ENCODE measurements at places on chromosomes 6 and 20.

DNA sequence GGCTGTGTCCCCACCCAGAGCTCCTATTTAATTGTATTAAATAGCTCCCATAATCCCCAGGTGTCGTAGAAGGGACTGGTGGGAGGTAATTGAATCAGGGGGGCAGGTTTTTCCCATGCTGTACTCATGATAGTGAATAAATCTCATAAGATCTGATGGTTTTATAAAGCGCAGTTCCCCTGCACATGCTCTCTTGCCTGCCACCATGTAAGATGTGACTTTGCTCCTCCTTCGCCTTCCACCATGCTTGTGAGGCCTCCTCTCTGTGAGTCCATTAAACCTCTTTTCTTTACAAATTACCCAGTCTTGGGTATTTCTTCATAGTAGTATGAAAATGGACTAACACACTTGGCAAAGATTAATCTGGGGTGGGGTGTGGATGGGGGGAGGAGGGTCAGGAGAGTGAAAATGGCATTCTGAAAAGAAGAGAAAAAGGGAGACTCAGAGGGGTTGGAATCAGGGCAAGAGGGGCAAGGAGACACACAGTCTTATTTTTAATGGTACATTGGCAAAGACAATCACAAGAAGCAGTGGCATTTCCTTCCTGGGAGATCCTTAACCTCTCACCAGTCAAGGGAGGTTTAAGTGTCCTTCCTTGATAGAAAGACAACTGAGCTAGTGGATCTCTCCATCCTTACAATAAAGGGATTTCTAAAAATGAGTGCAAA is 37.5 kb upstream of the NOX3 start:
- DNase-seq = no peak

- DNase-seq = no peak
Observed at GRCh38 chr20:62197801-62198200, 15.0 kb downstream of the MTG2 start.

- DNase-seq = no peak
Observed at GRCh38 chr6:143260857-143261256, 189.6 kb downstream of the ADAT2 start.

GRCh38 chr20:19858466-19859371 is 100.7 kb downstream of the RIN2 start:
- DNase-seq = no peak

DNA sequence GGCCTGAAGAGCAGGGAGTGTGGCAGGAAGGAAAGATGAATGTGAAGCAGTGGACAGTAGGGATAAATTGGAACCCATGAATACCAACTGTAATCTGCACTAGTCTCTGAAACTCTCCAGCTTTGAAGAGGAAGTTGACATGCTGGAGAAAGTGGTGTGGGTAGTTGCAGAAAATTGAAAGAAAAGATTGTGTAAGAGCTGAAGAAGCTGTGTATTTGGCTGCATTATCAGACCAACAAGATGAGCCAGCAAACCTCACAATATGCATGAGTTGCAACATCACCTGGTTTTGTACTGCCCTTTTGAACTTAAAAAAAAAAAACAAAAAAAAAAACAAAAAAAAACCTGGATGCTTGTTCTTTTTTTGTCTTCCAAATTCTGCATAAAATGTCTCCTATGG is 921.9 kb upstream of the EYS start:
- no peak for DNase-seq

- DNase-seq = no peak
Observed at GRCh38 chr20:4798010-4798409, 76.3 kb downstream of the PRND start.

DNA sequence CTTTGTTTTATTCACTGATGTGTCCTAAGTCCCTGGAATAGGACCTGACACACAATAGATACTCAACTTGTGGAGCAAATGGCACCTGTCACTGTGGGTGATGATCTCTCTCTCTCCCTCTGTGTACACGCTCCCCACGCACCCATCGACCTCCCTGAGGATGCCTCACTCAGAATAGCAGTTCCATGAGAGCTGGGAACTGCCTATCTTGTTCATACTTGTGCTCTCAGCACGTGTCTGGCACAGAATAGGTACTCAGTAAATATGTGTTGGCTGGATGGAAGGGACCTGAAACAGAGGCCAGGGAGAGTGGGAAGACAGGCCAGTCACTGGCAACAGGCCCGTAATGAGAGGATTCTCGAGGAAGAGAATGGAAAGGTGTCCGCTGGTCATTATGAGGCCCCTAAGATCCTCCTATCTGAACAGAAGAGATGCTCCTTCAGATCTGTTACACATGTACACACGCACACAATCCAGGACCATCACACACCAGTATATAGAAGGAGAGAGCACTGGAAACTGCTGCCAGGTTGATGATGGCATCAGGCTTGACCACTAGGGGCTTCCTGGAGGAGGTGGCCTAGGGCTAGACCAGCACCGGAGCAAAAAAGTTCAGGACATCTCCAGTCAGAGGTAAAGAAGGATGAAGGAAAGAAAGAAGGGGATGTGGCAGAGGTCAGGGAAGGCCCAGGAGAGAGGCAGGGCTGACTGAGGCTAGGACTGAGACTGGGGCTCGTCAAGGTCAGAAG is 30.9 kb downstream of the VEGFA start:
- DNase-seq = no peak

DNA sequence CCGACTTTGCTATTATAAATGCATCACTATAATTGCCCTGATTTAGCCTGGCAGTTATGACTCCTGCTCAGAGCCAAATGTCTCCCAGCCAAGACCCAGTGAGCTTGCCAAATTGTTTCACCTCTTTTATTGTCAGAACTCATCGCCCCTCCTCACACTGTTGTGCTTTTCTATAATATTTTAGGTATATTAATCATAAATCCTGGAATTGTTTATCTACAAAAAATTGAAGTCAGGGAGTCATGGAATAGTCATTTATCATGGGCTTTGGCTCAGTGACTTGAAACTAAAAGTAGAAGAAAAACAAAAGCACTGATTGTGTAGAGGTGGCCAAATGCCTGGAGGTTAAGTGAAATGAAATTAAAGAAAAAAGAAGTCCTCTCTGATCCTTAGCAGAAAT is 85.6 kb downstream of the PFDN4 start:
- no peak for DNase-seq

DNA sequence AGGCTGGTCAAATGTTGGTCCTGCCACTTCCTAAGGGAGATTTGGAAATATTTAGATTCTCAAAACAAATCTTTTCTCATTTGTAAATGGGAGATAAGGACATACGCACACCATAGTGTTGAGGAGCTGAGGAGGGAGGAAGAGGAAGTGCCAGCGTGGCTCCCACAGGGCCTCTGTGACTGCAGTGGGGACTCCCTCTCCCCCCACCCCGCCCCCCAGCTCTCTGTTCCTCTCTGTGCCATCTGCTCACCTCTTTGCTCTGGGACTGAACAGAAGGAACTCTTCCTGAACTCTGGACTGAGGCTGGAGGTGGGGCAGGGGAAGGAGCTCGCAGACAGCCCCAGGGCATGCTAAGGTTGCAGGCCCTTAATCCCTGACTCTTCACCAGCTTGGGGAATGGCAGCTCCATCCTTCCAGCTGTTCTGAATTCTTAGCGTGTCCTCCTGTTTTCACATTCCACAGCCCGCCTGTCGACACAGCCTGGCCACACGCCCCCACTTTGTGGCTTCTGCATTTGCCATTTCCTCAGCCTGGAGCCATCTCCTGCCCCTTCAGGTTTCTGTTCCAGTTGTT is 11.4 kb downstream of the DDX27 start:
- peak; percentile 45 for DNase-seq

- DNase-seq = no peak
Observed at GRCh38 chr20:60249436-60249835, 291.2 kb downstream of the CDH26 start.

GRCh38 chr20:1949347-1950100 is 44.3 kb downstream of the PDYN start:
- DNase-seq = no peak

DNA sequence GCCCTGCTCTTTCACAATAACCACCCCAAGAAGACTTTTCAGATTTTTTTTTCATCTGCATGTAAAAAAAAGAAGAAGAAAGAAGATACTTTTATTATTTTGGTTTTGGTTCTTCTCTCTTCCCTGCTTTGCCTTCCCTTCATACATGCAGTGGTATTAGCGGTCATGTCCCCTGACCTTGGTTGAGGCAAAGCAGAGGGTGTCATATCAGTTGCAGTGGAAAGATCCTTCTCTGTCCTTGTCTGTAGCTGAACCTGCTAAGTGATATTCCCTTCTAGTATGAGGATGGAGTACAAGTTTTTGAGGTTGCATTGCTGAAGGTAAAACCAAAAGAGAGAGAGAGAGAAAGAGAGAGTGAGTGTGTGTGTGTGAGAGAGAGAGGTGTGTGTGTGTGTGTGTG is 345.7 kb downstream of the UTRN start:
- DNase-seq = no peak

DNA sequence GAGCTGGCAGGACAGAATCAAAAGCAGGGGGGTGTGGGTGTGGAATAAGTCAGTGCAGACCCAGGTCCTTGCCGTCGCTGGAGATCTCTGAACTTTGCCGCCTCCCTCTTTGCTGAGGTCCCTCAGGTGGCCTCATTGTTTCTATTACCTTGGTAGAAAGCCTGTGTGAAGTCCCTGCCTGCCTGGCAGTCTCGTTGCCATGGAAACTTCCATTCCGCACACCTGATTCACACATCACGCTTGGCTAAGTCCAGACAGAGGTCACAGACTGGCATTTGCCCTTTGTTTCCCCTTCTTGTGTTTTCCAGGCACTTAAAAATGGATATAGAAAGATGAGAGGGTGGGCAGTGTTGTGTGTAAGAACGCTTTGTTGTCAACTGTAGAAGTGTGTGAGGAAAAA is 260.6 kb downstream of the PRL start:
- DNase-seq = peak; percentile 14

DNA sequence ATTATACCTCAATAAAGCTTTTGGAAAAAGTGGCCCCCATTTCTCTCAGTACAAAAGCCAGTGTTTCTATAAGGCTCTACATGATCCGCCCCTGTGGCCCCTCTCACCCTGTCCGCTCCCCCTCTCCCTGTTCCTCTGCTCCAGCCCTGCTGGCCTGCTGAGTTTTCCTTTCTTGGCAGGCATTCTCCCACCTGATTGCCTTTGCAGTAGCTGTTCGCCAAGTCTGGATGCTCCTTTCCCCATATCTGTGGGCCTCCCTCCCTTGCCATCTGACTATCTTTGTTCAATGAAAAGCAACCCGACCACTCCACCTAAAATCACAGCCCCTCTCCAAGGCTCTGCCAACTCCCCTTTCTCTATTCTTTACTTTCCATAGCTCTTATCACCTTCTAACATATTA is 33.2 kb downstream of the CDH22 start:
- DNase-seq = no peak

- DNase-seq = no peak
Observed at GRCh38 chr6:144077871-144078270, 17.5 kb downstream of the SF3B5 start.

- no peak for DNase-seq
Observed at GRCh38 chr20:57786304-57786932, 76.6 kb upstream of the PMEPA1 start.

GRCh38 chr20:44748005-44748370 is 2.3 kb downstream of the KCNK15 start:
- no peak for DNase-seq

GRCh38 chr20:40276301-40276700 is 412.7 kb downstream of the MAFB start:
- DNase-seq = no peak

DNA sequence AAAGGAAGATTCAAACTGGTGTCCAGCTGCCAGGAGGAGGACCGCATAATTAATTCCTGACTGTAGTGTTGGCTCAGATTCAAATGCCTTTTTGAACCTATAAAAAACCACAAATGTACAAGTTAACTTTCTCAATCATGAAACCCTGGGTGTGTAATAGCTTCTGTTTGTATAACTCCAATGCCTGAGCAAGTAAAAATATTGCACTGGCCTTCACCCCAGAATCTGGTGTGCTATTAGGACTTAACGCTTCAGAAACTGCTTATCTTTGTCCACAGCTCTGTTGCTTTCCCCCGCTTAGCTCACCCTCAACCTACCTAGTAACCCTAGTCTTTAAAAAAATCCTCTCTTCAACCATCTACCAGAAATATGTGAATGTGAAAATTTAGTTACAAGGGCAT is 119.1 kb upstream of the MAP7 start:
- no peak for DNase-seq

- DNase-seq = no peak
Observed at GRCh38 chr6:81455641-81456040, 296.8 kb downstream of the TENT5A start.

DNA sequence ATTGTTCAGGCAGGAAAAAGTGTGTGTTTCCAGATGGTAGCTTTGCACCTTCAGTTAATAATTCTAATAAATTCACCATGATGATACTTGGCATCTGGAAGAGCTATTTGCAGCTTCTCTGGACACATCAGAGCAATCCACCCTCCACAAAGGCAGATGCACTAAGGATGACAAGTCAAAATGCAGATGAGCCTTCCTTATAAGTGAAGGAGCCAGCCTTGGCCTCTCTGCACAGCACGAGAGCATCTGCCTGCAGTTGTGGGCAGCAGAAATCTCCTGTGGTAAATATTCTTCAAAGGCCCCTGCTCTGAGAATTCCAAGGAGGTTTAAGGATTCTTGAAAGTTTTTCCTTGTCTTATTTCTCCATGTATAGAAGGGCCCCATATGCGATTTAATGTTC is 6.9 kb upstream of the POM121L2 start:
- DNase-seq = no peak

- peak; percentile 58 for DNase-seq
Observed at GRCh38 chr6:10411971-10412460, 2.9 kb downstream of the TFAP2A start.

GRCh38 chr6:148789948-148790347 is 43.1 kb downstream of the UST start:
- no peak for DNase-seq

DNA sequence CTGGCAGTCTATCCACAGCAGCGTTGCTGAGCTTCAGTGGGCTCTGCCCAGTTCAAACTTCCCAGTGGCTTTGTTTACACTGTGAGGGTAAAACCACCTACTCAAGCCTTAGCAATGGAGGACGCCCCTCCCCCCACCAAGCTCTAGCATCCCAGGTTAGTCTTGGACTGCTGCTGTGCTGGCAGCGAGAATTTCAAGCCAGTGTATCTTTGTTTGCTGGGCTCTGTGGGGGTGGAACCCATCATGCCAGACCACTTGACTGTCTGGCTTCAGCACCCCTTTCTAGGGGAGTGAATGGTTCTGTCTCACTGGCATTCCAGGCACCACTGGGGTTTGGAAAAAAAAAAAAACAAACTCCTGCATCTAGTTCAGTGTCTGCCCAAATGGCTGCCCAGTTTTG is 249.7 kb upstream of the SYNCRIP start:
- DNase-seq = no peak

- no peak for DNase-seq
Observed at GRCh38 chr6:5205877-5206850, 54.6 kb downstream of the LYRM4 start.

Data from CD4-positive, alpha-beta T cell treated with Interleukin-4 for 1 hour (primary cell).